GM20000 (cell line): ENCODE measurements at places on chromosomes 6 and 20.

GRCh38 chr20:41135187-41135887 lies 2.0 kb upstream of the PLCG1 start:
- peak; percentile 78 for DNase-seq

GRCh38 chr20:17952692-17953684 lies 15.6 kb downstream of the SNX5 start:
- no peak for DNase-seq

- DNase-seq: no peak
Observed at GRCh38 chr6:147737115-147737514, 228.6 kb downstream of the SAMD5 start.

GRCh38 chr6:130032758-130033340 lies 14.5 kb downstream of the L3MBTL3 start:
- DNase-seq: no peak

- no peak for DNase-seq
Observed at GRCh38 chr6:129719692-129720091, 9.7 kb upstream of the ARHGAP18 start.

- DNase-seq: no peak
Observed at GRCh38 chr6:139080255-139080920, 51.8 kb downstream of the ABRACL start.

DNA sequence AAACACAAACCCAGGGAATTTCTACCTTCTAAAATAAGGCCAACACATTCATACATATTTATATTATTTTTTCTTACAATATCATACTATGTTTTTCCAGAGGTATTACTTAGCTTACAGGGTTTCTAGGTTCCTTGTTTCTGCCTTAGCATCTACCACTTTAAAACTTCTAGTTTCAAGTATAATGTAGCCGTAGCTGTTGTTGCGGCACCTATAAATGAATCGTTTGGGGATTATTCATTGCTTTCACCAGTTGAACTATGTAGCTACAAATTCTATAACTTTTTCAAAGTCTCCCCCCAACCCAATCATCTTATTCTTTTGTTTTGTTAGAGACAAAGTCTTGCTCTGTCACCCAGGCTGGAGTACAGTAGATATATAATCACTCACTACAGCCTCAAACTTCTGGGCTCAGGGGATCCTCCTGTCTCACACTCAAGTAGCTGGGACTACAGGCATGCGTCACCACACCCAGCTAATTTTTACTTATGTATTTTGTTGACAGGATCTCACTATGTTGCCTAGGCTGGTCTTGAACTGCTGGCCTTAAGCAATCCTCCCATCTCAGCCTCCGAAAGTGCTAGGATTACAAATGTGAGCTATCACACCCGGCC lies 43.9 kb downstream of the TNFAIP3 start:
- no peak for DNase-seq

DNA sequence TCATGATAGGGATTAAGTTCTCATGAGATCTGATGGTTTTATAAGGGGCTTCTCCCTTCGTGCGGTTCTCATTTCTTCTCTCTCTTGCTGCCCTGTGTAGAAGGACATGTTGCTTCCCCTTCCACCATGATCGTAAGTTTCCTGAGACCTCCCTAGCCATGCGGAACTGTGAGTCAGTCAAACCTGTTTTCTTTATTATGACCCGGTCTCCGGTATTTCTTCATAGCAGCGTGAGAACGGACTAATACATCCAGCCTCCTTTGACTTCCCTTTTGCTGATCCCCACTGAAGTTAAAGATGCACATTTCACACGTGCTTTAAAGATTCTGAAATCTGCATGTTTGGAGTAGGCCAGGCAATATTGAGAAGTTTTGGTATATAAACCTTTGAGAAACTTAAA lies 543.1 kb downstream of the PRKN start:
- no peak for DNase-seq

- DNase-seq: no peak
Observed at GRCh38 chr20:14959506-14960475, 622.4 kb upstream of the FLRT3 start.

- DNase-seq: peak; percentile 43
Observed at GRCh38 chr6:148747471-148748165, 788 bp downstream of the UST start.

DNA sequence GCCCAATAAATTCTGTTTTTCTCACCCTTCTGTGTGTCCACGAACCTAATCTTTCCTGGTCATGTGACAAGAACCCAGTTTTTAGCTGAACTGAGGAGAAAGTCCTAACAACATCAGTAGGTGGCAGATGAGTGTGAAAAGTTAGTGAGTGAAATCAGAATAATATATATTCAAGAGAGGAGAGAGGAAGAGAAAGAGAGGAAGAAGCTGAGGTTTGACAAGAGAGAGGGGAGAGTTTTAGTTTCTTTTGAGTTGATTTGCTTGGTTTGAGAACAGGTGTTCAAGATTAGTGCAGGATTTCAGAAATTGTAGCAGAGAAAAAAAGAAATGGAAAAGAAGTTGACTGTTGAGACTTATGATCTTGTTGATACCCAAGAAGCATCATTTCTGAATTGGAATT lies 930.5 kb upstream of the FLRT3 start:
- peak; percentile 20 for DNase-seq

DNA sequence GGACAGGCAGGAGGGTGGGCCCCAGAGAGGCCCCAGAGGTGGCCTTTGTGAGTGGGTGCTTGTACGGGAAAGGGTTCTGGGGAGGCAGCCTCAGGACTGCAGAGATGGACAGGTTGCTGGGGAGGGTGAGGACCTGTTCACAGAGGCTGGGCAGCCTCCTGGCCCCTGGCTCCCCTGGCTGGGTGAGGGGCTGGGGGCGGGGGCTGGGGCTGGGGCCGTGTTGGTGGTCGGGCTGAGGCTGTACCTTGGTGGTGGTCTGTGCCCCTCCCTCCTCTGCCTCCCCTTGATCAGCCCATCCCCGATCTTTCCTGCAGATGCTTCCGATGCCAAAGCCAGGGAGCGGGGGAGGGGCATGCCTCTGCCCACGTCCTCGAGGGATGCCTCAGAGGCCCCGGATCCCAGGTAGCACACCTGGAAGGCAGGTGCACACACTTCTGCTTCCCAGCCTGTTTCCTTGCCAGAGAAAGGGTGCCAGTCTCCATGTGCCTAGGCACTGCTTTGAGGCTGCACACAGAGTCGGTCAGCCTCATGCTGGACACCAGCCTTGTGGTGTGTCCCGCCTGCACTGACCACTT lies 4.8 kb downstream of the TCEA2 start:
- no peak for DNase-seq

DNA sequence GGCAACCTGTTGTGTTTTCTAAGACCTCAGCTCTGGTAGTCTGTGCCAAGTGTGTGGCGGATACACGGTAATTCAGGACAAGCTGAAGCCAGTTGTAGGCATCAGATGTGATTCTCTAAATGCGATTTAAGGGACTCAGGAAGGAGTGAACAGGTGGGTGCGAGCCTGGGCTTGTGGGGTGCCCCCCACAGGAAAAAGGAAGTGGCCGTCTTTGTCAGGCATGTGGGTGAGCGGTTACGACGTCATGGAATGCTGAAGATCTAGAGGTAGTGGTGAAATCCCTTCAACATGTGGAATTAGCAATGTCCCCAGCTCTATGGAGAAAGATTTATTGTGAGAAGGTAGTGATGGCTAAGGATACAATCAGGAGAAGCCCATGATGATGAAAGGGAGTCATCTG lies 95.1 kb upstream of the EXOC2 start:
- DNase-seq: no peak

DNA sequence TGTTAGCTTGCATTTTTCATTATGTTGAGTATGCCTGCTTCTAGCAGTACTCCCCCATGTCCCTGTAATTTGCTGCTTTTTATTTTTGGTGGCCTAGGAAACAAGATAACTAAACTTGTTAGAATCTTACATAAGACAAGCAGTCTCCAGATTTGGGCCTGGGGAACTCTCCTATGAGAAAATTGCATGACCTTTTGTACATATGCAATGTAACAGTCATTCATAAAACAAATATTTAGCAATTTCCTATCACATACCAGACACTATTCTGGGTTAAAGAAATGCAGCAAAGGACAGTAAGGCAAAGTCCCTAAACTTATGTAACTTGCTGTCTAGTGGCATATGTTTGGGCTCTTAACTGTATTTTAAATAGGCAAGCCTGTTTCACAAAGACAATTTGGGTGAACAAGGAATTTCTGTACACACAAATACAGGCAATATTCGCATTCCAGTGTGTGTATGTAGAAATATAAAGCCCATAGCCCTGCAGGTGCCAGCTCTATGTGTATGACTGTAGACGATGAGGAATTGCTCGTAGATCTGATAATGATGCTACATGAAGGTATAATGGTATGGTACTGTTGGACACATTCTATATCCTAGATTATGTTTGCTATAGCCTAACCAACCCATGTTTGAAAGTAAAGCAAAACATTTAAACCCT lies 305.2 kb upstream of the CITED2 start:
- no peak for DNase-seq

GRCh38 chr6:14932485-14933182 lies 313.2 kb upstream of the JARID2 start:
- no peak for DNase-seq

GRCh38 chr20:35731469-35731788 lies 10.6 kb downstream of the RBM39 start:
- DNase-seq: no peak

DNA sequence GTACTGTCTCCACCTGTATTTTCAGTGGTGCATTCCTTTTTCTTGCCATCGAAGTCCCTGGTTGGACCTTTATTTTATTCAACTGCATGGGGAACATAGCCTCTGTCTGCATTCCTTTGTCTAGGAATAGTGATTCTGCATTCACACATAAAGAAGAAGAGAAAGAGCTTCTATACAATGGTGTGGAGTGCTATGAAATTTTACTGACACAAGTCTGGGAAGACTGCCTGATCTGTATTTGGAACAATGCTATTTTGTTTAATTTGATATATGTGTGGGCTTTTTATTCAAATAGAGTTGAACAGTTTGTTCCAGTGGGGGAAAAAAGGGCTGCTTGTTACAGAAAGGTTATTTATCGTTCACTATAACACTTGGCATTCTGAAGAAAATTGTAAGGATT lies 375.7 kb upstream of the POU3F2 start:
- DNase-seq: no peak

DNA sequence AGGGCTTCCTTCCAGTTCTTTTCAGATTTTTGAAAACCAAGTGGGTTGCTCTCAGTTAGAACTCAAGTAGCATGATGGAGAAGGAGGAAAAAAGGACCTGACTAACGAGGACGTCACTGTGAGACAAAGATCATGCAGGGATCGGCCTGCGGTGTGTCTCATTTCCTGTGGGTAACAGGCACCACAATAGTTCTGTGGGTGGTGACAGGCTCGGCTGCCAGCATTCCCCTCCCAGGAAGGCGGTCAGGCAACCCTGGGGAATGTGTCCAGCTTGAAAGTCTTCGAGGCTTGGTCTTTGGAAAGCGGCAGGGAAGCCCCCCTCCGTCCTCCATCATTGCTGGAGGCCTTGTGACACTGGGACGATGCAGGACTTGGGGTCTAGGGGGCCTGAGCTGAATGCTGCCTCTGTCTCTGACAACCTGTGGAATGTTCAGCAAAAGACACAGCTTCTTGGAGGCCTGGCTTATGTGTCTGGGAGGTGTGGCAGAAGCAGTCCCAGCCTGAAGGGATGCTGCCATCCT lies 121.0 kb downstream of the BCAS1 start:
- DNase-seq: peak; percentile 40

DNA sequence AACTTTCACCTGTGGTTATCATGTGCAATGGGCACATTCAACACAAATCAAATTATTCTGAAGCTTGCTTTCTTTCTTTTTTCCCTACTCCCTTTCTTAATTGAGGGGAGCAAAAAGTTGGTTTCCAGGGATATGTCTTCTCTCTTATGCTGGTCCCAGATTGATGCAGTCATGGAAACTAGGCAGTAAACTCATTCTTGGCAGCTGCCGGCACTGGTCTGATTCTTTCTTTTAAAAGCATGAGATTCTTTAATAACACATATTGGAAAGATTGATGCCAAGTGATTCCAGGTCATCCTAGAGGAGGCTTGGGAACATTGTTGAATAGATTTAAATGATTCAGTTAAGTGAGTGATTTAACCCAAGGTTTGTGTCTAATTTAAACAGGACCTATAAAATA lies 29.0 kb downstream of the PTPRA start:
- DNase-seq: no peak

DNA sequence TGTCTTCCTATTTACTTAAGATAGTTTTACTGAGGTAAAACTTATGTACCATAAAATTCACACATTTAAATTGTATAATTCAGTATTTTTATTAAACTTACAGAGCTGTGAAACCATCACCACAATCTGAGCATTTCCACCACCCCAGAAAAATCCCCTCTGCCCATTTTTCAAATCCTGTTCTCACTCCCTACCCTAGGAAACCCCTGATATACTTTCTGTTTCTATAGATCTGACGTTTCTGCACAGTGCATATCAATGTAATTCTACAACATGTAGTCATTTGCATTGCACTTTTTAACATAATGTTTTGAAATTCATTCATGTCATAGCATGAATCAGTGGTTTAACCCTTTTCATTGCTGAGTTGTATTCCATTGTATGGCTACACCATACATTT lies 96.7 kb upstream of the OPRM1 start:
- DNase-seq: no peak

- DNase-seq: no peak
Observed at GRCh38 chr6:38179794-38180430, 360.4 kb downstream of the ZFAND3 start.

GRCh38 chr6:149217466-149217888 lies 100.0 kb upstream of the TAB2 start:
- DNase-seq: no peak

DNA sequence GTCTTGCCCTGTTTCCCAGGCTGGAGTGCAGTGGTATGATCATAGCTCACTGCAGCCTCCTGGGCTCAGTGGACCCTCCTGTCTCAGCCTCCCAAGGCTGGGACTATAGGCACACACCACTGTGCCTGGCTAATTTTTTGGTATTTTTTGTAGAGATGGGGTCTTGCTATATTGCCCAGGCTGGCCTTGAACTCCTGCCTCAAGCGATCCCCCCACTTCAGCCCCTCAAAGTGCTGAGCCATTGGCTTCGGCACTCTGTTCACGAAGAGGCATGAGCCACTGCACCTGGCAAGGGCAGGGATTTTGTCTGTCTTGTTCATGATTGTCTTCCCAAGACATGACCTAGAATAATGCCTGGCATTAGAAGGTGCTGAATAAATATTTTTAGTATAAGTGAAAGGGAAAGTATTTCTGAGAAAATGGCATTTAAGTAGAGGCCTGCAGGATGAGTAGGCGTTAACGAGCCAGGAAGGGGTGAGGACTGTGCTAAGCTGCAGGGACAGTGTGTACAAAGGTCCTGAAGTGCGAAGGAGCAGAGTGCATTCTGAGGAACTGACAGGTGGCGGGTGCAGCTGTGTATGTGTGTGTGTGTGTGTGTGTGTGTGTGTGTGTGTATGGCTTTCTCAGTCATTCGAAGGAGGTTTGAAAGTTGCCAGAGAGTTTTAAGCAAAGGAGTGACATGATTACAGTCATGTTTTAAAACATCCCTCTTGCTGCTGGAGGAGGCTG lies 43.0 kb downstream of the VEGFA start:
- no peak for DNase-seq
